AG20443 (cell line): ENCODE measurements at places on chromosomes 11 and 22.

DNA sequence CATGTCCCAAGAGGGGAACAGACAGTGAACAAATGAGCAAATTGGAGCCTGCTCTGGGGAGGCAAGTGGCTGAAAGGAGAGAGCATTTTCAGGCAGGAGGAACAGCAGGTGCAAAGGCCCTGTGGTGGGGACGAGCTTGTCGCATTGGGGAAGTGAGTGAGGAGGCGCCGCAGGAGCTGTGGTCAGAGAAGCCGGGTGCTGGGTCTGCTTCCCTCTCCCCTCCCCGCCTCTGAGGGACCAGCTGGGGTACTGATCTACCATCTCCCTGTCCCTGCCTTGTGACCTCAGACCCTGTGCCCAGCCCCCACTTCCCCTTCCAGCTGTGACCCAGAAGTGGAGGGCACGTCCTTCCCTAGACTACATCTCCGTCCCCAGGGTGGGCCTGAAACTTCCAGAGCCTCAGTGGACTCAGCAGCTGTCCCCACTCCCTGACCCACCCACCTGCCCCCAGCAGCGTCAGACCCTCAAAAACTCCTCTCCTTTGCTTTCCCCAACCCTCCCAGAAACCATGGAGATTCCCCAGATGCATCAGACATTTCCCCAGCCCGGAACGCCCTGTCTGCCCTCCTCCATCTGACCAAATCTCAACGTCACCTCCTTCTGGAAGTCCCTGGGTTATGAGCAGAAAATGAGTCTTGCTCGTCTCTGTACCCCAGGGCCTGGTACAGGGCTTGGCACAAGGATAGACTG is 19.7 kb upstream of the PDGFB start:
- no peak for DNase-seq

DNA sequence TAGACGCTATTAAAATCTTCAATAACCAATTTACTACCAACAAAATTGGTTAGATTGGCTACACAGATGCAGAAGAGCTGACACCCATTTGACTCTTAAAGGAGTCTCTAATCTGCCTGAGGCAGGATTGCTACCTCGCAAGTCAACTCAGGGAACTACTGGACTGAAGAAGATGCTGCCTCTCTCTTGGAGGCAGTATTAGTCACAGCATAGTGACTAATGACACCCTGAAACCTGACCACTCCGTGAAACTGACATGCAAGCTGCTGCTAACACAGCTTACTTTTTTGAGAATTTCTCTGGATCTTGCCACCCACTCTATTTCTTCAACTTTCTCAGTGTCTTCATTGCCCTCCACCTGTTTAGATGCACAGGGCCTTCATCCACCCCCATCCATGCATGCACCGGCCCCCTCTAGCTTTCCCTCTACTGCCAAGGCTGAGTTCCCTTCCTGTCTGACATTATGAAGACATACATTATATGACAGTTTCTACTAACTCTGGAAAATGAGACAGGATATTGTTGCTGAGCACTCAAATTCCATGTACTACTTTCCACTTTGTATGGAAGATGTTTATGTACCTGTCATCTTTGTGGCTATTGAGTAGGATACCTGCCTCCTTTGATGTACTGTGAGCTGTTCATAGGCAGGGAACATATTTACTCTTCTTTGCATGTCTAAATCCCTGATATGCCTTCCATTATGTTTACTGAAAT is 183.2 kb downstream of the MSANTD4 start:
- DNase-seq = peak; percentile 16

DNA sequence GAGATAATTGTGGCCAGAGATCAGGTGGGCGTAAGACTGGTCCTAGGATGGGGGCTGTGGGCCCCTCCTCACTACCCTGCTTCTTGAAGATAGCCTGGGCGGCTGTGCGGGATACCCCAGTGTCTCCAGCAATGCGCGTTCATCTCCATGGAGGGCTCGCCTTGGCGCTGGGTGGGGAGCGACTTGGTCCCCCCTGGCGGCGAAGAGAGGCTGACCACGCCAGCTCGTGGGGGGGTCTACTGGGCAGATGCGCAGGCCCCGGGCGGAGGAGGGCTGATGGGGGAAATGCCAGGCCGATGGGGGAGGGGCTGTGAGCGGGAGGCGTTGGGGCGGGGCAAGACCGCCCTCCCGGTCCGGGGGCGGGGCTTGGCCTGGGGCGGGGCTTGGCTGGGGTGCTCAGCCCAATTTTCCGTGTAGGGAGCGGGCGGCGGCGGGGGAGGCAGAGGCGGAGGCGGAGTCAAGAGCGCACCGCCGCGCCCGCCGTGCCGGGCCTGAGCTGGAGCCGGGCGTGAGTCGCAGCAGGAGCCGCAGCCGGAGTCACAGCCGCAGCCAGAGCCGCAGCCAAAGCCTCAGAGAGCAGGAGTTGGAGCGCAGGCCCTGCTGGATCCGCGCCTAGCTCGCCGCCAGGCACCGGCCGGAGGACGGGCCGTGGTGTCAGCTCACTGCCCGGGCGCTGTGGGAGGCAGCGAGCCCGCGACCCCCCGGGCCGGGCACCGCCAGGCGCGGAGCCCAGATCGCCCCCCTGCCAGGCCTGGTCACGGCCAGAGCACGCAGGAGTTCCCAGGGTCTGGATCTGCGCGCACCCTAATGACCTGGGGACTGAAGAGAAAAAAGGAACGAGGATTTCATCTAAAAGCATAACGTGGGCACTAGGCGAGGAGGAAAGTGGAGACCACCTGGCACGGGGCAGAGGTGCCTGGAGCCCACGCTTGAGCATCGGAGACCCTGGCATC is at the start of gene SLC35E4:
SLC35E4 (plus strand) TSS at position 509 of the 953 bp plus-strand sequence. CDS start 670 bp downstream, outside the sequence.
- DNase-seq = peak; percentile 98

DNA sequence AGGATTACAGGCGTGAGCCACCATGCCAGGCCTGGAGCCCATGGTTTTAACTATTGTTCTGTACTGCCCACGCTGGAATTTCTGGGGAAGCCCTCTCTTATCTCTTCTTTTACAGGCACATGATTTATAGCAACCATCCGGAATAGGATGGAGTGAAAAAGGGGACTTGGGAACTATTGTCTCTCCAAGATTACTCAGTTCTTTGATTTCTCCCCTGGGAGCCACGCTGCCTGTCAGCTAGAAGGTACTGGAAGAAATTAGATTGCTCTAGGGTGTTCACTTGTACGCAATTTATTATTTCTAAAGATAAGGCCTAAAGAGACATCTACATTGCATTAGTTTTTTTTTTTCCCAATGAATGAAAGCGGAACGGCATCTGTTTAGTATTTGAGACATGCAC is 65.6 kb upstream of the PTPRJ start:
- DNase-seq = no peak

DNA sequence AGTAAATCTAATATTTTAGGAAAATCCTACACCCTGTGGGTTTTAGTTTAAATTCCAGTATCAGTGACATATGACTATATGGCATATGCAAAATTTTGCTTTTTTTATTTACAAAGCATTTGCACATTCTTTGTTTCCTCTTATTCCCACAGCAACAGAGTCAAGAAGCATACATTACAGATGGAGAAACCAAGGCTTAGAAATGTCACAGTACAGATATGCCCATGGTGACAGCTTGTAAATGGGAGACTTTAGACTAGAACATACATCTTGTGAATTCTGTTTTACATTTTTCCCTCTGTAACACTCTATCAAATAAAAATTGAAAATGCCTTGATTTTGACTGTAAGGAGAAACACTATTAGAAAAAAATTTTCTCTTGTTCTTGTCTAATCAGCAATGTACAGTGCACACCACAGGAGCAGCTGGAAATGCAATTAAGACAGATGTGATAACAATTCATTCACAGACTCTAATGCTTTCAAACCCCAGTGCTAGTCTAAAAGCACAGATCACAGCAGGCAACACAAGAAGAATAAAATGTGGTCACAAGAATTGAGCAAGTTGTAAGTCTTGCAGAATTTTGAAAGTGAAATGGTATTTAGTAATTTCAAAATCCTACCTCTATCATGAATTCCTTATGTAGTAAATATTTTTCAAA is 375.9 kb downstream of the LUZP2 start:
- no peak for DNase-seq
